Upper lobe of right lung (tissue), 1 donor: ENCODE measurements at places on chromosomes 4 and X. TPM values are rescaled to one million over a fixed set of nuclear protein-coding genes. Genes with fewer than 3 reads are reported as not detected.

DNA sequence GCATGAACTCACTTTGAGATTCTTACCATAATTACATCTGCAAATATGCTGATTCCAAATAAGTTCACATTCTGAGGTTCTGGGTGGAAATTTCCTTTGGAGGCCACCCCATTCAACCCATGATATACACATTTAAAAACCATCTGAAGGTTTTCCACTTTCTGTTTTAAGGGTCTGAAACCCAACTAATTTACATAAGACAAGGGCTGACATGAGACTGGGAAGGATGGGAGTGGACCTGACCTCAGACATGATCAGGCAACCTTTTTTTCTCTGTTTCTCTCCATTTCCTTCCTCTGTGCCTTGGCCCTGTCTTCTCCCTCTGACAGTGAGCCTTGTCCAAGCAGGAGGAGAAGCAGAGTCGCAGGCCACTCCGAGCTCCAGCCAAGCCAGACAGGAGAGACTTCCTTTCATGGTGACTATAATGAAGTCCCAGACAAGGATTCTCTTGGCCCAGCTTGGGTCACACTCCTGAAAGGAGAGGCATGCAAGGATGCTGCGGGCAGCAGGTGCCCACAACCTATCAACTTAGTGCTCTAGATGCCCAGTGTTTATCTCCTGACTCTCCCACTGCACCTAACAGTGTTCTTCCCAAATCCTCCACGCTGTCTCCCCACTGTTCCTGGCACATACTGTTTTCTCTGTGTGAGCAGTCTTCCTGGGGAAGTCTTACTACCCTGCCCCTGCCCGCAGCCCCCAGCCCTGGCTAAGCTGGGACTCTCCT is 39.9 kb downstream of the MSX1 start:
- no peak for DNase-seq

The SSX2B gene
- not detected for total RNA-seq

The CENPVL2 gene
- not detected for total RNA-seq

DNA sequence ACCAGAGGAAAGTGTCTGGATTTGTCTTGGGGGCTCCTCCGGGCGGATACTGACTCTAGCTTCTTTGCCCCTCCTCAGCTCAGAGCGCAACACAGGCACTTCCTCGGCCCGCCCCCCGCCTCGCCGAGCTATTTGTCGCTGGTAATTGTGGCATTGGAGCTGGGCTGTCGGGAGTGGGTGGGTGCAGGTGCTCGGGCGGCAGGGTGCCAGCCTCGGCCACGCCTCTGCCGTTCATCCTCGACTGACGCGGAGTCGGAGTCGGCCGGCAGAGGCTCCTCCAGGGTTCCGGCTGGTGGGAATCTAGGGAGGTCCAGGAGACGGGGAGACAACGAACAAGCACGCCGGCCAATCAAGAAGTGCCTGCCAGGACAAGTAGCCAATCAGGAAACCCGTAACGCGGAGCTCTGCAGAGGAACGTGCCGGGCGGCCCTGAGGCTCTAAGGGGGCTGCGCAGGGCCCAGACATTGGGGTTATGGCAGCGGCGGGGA is 3.9 kb upstream of the SYN1 start:
- DNase-seq, result peak; percentile 64

GRCh38 chr4:17030543-17030942 is 132.1 kb upstream of the LDB2 start:
- no peak for DNase-seq

The IL21 gene
- not detected for total RNA-seq

DNA sequence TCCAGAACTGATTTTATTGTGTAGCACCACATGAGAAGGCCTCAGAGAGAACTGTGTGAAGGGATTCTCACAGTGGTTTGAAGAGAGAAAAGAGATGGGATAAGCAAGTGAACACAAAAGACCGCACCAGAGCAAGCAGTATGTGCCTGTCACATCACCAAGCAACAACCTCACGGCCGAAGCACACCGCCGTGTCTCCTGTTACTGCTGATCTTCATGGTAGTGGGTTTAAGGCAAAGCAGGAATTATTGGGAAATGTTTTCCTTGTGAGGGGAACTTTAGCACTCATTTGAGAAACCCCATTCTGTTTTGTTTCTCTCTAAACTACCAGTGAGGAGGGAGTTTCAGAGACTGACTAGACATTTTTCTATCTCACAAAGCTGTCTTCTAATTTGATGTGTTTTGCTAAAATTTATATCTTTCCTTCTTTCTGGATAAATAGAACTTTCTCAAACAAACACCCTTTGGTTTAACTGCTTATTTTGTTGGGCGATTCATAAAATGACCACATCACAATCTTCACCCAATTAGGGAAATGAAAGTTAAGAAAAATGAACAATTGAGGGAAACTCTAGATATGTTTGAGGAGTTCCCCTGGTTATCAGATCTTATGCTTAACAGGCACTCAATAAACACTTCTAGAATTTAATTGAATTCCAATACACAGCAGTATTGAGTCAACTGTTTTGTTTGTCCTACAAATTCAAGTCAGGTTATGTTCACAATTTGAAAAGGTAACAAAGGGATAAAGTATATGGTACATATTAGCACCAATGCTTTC is 16.5 kb downstream of the SH3KBP1 start:
- no peak for DNase-seq

The PTCHD1 gene
- 0.20 TPM for total RNA-seq

The HERC6 gene
- total RNA-seq, result 13.0 TPM

The NFKB1 gene
- total RNA-seq, result 48.8 TPM

DNA sequence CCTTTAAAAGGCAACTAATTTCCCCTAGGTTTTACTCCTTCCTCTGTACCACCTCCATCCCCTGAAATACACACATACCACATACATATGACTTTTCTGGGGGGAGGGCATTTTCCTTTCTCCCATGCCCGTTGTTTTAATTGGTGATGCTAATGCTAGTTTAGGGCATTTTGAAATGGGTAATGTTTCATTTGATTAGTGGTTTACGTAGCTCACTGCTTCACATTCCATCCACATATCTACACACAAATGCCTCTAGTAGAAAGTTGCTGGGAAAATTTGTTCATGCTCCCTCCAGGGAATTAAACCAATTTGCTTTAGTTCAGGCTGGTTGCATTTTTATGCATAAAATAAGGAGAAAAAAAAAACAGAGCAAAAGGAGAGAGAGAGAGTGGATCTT is 231.2 kb downstream of the FRAS1 start:
- DNase-seq, result no peak

DNA sequence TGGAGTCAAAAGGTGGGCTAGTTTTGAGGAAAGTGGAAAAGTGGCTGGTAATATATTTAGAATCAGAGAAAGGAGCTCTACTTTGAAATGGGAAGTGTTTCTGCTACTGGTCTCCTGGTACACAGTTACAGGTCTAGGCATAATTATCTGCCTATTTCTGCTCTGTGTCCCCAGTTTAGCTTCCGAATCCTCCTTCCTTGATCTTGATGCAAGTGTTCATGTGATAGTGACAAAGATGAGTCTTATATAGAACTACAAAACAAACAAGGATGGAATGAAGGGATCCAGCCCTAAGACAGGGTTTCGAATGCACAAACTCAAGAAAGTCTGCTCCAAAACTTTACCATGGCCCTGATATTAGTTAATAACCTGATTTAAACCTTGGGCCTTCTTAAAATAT is 580.2 kb downstream of the INPP4B start:
- DNase-seq, result no peak

- no peak for DNase-seq
These were observed 116.2 kb upstream of the GALNT7 start for GRCh38 chr4:173052439-173052838.

- no peak for DNase-seq
These were observed 203.7 kb downstream of the CFAP299 start for GRCh38 chr4:80539190-80539589.

GRCh38 chr4:11480683-11481082 is 52.0 kb upstream of the HS3ST1 start:
- DNase-seq, result no peak

GRCh38 chr4:2462218-2462991 is 6.5 kb upstream of the RNF4 start:
- peak; percentile 82 for DNase-seq

DNA sequence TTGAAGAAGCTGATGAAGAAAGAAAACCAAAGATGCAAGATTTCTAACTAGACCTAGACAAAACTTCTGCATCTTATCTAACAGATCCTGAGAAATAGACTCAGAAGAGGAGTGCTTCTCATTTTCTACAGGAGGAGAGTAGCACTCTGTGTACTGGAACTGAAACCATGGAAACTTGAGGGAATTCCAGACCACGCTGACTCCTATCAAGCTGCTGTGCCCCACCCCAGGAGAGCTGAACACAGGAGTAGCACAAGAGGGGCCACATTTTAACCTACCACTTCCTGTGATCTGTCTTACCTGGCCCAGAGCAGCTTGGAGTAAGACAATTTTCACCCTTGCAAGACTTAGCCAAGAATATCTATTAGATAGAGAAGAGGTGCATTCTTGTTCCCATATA is 248.9 kb downstream of the SCFD2 start:
- no peak for DNase-seq

DNA sequence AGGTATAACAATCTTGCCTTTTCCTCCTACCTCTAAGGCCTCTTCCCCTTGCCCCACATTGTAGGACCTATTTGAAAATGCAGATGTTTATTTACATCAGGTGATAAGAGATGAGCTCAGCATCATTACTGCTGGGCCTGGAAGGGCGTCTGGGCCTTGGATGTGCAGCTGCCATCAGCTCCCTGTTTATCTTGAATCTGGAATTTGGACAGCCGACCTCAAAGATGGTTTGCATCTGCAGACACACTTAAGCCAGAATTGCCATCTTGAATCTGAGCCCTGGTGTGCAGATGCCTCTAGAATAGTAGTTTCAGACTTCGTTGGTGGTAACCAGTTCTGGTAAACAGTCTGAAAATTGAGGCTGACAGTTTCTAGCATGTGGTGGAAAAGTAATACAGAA is 59.0 kb downstream of the FAM193A start:
- DNase-seq, result peak; percentile 12

DNA sequence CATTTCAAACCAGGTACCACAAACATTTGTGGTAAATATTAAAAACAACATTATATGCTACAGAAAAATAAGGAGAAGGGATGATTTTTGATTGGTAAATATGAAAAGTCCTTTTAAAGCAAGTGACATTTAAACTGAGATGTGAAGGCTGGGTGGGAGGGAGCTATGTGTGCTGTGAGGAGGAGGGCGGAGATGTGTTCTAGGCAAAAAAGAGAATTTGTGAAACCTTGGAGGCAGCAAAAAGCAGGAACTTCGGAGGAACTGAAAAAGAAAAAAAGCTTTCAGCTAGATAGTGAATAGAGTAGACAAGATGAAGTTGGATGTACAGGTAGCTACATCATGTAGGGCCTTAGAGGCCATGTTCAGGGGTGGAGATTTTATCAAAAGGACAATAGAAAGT is 10.1 kb upstream of the ARAP2 start:
- DNase-seq, result no peak

- DNase-seq, result no peak
These were observed 122.1 kb downstream of the TBL1X start for GRCh38 chrX:9586992-9587392.

DNA sequence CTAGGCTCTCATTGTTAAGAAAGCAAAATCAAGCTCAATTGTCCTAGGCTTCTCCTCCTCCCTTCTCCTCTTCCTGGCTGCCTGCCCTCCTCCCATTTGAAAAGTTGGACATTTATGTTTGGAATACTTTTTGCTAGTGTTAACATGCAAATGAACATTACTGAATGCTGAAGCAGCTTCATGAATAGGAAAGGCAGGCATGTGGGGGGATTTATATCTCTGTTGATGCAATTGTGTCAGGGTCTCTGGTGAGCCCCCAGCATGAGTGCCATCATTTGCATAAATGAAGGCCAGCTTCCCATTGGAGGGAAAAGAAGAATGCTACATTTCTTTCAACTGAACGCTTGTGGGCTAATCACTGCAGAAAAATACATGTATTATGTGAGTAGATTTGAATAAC is 160.1 kb upstream of the NDST3 start:
- no peak for DNase-seq

DNA sequence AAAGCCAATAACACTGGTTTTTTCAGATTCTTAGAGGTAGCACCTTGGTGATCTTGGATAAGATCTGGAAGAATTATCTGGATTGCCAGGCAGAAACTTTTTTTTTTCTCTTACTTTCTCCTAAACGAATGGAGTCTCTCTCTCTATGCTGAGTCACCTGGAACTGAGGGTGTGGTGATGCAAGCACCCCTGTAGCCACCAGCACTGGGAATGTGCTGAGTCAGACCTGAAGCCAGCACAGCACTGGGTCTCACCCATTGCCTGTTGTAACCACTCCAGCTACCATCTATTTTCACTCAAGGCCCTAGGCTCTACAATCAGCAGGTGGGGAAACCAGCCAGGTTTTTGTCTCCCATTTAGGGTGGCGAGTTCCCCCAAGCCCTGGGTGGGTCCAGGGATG is 923.8 kb downstream of the RAPGEF2 start:
- no peak for DNase-seq

- DNase-seq, result no peak
These were observed 107.7 kb upstream of the ZFP42 start for GRCh38 chr4:187887906-187888305.

The CACNA1F gene
- total RNA-seq, result 1.4 TPM

DNA sequence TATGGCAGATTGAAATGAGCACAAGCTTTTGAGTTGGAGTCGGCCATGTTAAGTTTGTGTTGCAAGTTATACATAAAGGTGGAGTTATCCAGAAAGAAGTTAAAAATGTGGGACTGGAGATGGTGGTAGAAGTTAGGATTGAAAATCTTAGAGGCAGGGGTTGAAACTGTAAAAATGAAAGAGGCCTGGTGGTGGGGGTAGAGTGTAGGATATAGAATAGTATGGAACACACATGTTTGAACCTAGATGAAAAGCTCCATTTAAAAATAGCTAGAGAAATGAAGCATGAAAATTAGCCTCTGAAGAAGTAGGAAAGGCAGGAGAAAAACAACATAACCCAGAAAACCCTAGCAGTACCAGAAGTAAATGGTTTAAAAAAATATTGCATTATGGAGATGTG is 131.8 kb upstream of the ENPEP start:
- no peak for DNase-seq

- peak; percentile 93 for DNase-seq
These were observed at the start of gene BMP2K for GRCh38 chr4:78776079-78776728. TSS of gene BMP2K (plus strand) at chr4:78776350. CDS start at chr4:78776544, 194 bp downstream.

GRCh38 chr4:163922302-163922701 is 427.8 kb downstream of the TMA16 start:
- DNase-seq, result no peak

DNA sequence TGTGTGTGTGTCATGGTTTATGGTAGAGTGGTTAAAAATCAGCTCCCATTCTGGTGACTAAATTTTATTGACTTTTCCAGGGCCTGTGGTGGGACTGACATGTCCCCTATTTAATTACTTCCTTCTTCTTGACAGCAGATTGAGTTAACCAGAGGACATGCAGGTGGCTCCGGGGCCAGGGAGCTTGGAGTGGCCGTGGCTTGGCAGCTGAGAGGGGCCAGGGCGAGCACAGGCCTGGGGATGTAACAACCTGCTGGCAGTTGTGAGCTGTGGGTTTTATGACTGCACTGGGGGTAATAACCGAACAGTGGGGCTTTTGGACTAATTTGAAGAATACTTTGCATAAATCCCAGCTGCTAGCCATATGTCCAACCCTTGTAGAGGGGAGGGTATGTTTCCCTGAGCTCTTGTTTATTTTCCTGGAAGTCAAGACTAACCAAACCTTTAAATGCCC is 186.0 kb downstream of the MID1IP1 start:
- no peak for DNase-seq

The GAGE12F gene
- not detected for total RNA-seq

The CHST7 gene
- total RNA-seq, result 7.5 TPM

GRCh38 chr4:112196461-112196860 is 35.1 kb upstream of the AP1AR start:
- DNase-seq, result no peak

GRCh38 chr4:26289401-26289800 is 31.4 kb upstream of the RBPJ start:
- DNase-seq, result no peak

The STAP1 gene
- 1.7 TPM for total RNA-seq

The BMPR1B gene
- total RNA-seq, result 3.0 TPM

The CNKSR2 gene
- total RNA-seq, result 7.2 TPM

The BLTP1 gene
- total RNA-seq, result 80.0 TPM
